ENCODE measurements at places on chromosomes 6 and 20.

GRCh38 chr20:30892541-30893345 lies 364.7 kb upstream of the DEFB115 start:
- DNase-seq = no peak

- DNase-seq = no peak
Measured at GRCh38 chr20:35490736-35491181, 35.4 kb downstream of the CEP250 start.

DNA sequence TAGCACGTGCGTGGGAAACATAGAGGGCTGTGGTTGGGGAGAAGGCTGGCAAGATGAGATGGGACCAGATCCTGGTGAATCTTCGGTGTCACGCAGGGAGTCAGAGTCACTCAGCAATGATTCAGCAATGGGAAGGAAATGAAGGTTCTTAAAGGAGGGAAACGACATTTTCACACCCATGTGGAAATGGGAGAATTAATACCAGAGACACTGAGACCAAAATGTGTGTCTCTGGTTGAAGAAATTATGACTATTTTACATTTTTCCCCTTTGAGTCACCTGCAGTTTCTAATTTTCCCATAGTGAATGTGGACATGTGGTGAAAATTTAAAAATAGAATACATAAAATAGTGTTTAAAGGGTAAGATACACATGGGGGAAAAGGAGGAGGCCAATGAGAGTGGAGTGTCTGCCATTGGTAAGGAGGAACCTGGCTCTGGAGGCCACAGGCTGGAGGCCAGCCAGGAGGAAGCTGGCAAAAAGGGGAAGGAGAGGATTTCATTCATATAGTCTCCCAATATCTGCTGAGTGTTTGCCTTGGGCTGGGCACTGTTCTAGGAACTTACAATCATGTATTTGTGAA lies 17.5 kb downstream of the NRN1 start:
- DNase-seq = no peak

GRCh38 chr6:136604328-136604825 lies 54.2 kb upstream of the MAP7 start:
- no peak for DNase-seq

DNA sequence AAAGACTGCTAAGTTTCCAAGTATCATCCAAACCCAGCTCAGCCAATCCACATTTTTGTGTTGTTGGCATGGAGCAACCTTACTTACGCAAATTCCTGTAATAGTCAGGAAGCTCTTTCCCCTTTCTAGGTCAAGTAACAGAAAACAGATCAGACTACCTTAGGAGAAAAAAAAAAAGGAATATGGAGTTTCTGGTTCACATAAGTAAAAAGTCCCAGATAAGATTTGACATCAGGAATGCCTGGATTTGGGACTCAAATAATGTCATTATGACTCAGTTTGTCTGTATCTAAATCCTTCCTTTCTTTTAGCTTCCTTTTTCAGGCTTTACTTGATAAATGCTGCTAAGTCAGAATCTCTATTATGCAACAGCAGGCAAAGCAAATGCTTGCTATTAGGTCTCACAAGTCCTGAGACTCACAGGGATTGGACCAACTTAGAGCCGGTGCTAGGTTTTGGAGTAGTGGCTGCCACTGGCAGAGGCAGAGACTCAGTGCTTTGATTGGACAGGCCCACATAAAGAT lies 44.5 kb downstream of the NCOA7 start:
- no peak for DNase-seq

DNA sequence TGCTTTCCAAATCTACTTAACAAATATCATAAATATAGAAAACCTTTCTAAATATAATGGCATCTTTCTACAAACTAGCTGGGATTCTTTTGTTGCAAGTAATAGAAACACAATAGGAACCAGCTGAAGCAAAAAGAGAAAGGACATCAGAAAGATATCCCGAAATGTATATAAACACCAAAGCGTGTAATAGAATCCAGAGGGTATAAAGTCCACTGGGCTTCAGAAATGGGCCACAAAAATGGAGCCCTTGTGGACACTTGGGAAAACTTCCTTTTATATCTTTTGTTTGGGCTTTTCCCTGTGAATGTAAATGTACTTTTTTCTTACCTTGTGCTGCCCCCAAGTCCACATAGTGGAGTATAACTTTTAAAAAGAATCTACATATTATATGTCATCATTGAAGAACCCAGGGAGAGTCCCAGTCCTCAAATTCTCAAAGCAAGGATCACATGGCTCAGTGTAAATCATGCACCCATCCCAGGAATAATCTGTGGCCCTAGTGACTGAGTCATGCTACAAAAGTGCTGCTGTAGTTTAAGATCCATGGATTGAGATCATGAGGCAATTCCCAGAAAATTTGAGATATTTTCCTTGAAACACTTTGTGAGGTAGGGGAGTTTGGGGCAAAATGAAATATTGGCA lies 457.0 kb downstream of the EPM2A start:
- peak; percentile 14 for DNase-seq

GRCh38 chr6:33139596-33140206 lies 52.6 kb downstream of the COL11A2 start:
- DNase-seq = no peak

DNA sequence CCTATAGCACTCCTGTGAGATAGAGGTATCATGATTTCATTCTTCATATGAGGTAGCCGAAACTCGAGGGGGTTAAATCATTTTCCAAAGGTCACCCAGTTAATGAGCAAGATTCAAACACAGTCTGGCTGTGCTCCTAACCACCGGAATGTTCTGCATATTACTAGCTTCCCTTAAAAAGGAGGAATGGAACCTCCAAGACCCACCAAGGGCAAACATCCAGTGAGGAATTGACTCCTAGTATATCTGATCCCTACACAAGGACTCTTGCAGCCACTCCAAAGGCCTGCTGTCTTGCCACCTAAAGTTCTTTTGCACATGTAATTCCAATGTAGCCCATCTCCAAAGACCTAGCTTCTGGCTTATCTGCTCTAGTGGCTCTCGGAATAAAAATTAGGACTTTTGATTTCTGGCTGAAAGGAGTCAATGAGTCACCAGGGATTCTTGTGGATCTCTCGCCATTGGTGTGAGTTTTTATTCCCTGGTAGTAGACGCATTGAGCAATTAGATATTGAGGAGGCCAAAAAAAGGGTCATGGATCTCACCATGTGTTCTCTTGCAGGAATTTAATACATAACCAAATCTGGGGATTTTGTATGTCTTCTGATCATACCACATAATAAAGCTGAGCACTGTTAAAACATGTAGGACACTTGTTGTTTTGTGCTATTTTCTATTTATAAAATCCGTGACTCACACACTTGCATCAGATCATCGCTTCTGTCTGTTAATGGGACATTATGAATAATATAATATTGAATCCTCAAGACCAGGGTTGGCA lies 9.1 kb downstream of the BCAS1 start:
- DNase-seq = no peak

- no peak for DNase-seq
Measured at GRCh38 chr20:919491-919916, 3.4 kb upstream of the ANGPT4 start.

DNA sequence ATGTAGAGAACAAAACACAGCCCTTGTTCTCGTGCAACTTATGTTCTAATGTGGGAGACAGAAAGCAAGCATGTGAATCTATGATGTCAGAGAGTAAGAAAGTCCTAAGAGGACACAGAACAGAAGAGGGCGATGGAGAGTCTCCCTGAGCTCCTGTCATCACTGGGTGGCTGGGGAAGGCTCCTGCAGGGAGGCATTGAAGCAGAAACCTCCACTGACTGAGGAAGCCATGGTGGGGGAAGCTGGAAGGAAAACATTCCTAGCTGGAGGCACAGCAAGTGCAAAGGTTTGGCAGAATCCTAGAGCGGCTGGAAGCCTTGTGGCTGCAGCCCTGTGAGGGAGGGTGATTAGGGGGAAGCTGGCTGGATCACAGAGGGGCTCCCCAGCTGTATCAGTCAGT lies 248.0 kb downstream of the CDH26 start:
- DNase-seq = peak; percentile 79

GRCh38 chr6:65790666-65791065 lies 83.6 kb upstream of the EYS start:
- no peak for DNase-seq

DNA sequence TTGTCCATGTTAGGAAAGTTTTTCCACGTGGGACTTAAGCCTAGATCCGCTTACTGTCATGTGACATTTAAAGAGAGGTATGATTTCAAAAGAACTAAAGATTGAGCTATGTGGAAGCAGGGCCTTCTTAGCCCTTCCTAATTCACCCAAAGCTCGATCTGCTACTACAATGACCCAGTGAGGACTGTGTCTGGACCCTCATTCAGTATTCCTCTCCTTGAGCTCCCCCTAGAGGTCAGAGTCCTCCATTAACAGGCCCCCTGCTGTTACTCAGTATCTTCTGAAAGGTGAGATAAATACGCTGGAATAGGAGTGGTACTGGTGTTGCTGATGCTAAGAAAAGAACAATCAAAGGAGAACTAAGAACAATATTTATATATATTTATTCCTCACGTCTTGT lies 414.0 kb downstream of the GJA1 start:
- peak; percentile 68 for DNase-seq

GRCh38 chr6:14286144-14286543 lies 168.6 kb downstream of the CD83 start:
- peak; percentile 71 for DNase-seq

DNA sequence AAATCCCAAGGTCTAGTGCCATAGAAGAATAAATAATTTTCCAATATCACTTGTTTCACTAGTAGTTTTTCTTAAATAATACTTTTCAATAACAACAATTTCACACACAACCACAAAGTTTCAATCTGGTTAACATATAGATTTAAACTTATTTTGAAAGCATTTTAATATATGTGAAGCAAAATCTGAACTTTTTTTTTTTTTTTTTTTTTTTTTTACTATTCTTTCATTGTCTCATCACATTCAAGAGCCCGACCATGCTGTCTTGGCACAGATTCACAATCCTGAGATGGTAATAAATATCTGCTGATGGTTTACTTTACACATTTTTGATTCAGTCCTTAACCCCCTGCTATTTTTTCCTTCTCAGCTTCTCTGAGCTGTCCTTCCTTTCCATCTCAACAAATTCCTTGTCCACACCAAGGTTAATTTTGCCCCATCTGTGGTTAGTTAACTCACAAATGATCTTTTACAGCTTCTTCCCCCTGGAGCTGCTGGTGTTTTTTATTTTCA lies 262.8 kb downstream of the TMEM242 start:
- DNase-seq = peak; percentile 32

- DNase-seq = no peak
Measured at GRCh38 chr20:63381781-63382431, 20.8 kb upstream of the CHRNA4 start.

DNA sequence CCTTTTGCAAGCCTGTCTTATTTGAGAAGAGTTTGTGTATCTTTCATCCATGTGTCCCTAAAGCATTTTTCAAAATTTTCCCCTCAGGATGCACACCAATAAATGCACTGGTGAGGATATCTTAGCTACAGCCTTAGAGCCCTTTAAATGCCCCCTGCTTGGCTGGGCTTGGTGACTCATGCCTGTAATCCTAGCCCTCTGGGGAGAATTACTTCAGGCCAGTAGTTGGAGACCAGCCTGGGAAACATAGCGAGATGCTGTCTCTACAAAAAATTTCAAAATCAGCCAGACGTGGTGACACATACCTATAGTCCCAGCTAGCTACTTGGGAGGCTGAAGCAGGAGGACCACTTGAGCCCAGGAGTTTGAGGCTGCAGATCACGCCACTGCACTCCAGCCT lies 33.8 kb upstream of the PLCB4 start:
- peak; percentile 78 for DNase-seq

DNA sequence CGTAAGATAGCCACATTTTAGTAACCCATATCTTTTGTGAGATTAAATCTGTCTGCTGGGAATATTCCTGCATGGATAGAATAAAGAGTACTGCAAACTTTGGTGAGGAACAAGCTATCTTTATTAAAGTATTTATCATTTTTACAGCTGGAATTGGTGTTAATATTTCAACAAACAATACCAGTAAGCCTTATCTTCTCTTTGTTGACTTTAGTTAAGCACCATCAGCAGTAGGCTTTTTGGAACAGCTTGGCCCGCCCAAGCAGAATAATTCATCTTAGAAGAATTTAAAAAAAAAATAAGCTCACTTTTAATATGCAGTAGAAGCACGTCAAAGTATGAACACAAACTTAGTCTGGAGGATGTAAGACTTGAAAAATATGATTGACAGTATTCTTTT lies 917.8 kb upstream of the ADGRB3 start:
- DNase-seq = no peak

GRCh38 chr6:52611833-52612232 lies 35.0 kb upstream of the TRAM2 start:
- no peak for DNase-seq

- no peak for DNase-seq
Measured at GRCh38 chr6:31042806-31043205, 32.5 kb downstream of the MUC22 start.

- no peak for DNase-seq
Measured at GRCh38 chr20:53850319-53850718, 220.1 kb downstream of the BCAS1 start.

- DNase-seq = no peak
Measured at GRCh38 chr6:48186746-48187145, 75.7 kb upstream of the PTCHD4 start.

DNA sequence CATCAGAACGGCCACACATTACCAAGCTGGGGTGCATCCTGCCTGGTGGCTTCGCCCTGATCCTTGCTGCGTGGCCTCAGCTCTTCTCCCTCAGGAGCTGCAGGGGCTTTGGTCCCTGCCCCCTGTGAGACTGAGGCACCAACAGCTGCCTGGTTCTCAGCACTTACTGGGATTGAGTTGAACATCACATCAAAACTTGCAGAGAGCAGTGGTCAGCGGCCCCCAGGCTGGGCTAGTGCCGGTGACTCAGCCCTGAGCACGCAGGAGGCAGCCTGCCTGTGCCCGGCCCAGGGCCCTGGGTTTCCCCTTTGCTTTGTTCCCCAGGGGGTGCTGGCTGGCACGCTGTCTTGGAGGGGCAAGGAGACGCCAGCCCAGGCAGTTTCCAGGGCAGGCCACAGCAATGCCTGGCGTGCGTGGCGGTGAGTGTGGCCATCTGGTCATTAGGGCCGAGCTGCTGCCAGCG lies 63.3 kb downstream of the DLL1 start:
- DNase-seq = no peak
